Endodermal cell (in vitro differentiated cells): ENCODE measurements at places on chromosomes 7 and 10. TPM values are rescaled to one million over a fixed set of nuclear protein-coding genes. Genes with fewer than 3 reads are reported as not detected.

- no peak for DNase-seq
Observed at GRCh38 chr7:140035400-140036223, 27.1 kb downstream of the PARP12 start.

The GRID2IP gene
- total RNA-seq: 1.9 and 2.4 TPM in 2 replicates

DNA sequence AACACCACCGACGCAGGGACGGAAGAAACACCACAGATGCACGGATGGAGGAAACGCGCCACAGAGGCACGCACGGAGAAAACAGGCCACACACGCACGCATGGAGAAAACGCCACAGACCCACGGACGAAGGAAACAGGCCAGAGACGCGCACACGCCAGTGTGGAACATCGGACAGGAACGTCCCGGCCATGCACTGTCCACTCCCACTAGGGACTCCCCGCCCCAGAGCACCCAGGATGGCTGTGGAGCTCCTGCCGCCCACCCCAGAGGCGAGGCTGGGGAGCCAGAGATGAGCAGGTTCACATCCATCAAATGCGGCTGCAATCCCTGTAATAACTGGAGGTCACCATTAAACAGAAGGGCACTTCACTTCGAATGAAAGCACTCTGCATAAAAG is 17.3 kb downstream of the DIP2C start:
- peak; percentile 21 for DNase-seq

DNA sequence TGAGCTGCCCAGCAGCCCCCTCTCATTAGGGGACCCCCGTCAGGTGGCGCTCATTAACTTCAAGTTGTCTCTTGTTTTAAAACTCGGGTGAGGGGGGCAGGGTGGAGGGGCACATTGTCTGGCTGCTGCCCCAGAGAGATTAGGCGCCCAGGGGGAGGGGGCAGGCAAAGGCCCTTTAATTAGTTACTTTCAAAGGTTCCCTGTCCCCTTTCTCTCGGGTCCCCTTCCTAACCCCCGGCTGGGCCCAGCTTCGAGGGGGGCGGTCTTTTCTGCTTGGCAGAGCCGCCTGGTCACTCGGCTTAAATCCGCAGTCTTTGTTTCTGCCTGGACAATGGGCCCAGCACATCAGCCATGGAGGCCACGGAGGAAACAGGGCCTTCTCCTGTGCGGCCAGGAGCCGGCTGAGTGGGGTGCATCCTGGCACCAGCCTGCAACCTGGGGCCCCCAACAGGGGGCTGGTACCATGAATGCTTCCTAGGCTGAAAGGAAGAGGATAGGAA is 38.9 kb upstream of the SLF2 start:
- DNase-seq: no peak

The GPAM gene
- 18.5 and 21.7 TPM in 2 replicates for total RNA-seq

- no peak for DNase-seq
Observed at GRCh38 chr7:39367943-39368342, 198.3 kb upstream of the YAE1 start.

GRCh38 chr7:156095908-156096539 is 283.8 kb upstream of the SHH start:
- peak; percentile 15 for DNase-seq

DNA sequence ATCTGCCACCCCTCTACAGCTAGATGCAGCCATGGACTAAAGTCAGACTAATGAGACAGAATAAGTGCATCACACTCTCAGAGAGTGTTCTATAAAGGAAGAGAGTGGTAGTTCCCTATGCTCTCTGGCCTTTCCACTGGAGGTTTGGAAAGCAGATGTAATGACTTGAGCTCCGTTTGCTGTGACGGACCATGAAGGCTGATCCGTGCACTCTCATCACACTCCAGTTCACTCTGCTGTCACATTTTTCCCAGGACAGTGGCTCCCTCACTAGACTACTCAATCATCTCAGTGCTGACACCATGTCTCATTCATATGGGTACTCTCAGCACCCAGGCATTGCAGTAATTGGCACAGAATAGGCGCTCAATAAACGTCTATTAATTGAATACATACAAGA is 20.4 kb downstream of the TRDMT1 start:
- DNase-seq: no peak

DNA sequence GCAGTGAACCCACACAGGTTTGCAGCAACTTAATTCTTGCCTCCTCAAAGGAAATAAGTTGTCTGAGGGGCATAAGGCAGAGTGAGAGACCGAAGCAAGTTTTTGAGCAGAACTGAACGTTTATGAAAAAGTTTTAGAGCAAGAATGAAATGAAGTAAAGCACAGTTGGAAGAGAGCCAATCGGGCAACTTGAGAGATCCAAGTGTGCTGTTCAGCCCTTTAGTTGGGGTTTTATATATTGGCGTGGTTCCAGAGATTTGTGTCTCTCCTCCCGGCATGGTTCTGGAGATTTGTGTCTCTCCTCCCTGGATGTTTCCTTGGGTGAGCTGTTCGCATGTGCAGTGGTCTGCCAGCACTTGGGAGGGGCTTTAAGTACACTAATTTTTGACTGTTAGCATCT is 141.4 kb upstream of the DGKB start:
- no peak for DNase-seq

The GPRIN2 gene
- 13.1 and 16.1 TPM in 2 replicates for total RNA-seq

- no peak for DNase-seq
Observed at GRCh38 chr7:155652156-155653114, 8.0 kb downstream of the RBM33 start.

GRCh38 chr10:62619413-62619738 is 185.1 kb upstream of the ADO start:
- DNase-seq: no peak

- DNase-seq: no peak
Observed at GRCh38 chr10:119541046-119541445, 1.5 kb downstream of the RGS10 start.
